ENCODE measurements at places on chromosomes 12 and 14.

- DNase-seq: no peak
Observed at GRCh38 chr14:35534873-35535482, 1.0 kb downstream of the INSM2 start.

DNA sequence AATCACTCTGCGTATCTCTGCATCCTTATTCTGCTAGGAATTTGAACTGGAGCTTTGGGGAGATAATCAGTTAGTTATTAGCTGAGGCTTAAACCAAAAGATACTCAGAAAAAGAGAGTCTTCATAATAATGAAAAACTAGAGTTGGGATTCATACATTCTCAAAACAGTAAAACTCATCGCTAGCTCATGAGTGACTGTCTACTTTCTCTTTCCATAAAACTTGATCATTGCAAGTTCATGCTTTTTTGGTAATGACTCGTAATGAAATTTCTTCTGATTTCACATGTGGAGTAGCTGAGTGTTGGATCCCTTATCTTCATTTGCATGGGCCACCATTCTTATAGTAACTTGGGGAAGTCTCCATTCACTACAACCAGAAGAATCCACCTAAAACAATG, 397.7 kb downstream of the PDZRN4 start:
- no peak for DNase-seq

DNA sequence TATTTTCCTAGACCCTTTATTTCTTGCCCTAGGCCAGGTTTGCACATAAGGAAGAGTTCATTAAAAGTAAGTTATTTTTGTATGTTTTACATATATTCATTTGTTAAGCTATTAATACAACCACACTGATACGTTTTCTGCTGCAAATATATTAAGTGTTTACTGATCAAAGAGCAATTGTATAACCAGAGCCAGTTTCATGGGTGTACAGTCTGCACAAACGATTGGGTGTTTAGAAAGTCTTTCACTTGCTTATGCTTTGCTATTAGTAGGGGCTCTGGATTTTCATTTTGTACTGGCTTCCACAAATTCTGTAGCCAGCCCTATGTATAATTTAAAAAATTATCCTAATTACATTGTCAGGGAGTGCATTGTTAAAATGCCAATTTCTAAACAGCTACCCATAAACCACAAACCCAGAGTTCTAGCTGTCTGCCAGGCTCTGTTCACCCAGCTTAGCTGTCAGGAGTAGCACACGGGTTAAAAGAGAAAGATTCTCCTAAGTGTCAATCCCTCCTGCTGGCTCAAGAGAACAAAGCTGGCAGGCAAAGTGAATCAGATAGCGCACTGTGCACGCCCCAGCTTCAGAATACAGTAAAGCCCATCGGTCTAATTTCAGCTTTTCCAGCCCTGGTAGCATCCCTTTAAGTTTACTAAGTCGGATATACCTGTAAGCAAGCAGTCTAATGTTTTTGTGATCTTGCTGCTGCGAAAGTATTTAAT, 151.0 kb upstream of the LMO3 start:
- DNase-seq: no peak

GRCh38 chr12:2156333-2156732, 103.5 kb downstream of the CACNA1C start:
- no peak for DNase-seq

- DNase-seq: no peak
Observed at GRCh38 chr12:26229910-26230309, 34.5 kb downstream of the SSPN start.

- no peak for DNase-seq
Observed at GRCh38 chr12:77504466-77504865, 326.2 kb upstream of the NAV3 start.

- DNase-seq: no peak
Observed at GRCh38 chr12:106645074-106645421, 62.2 kb downstream of the RFX4 start.

GRCh38 chr14:54818201-54819133, 84.2 kb downstream of the GCH1 start:
- DNase-seq: peak; percentile 71

DNA sequence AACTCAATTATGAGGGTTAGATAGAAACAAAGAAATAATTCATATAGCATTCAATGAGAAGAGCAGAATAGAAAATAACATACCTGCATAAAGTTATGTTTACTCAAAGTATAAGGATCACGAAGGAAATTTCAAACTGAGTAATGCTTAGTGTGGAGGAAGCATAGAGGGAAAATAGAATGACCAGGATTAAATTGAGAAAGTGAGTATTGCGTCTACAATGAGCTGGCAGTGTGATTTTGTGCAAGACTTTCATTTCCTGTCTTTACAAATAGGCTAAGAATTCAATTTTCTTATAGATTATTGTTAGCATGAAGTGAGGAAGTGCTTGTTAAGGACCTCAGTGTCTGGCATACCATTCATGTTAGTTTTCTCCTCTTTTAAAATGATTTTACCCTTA, 12.0 kb downstream of the ADGRD1 start:
- DNase-seq: no peak

- peak; percentile 60 for DNase-seq
Observed at GRCh38 chr12:62581288-62582064, 114.8 kb downstream of the MON2 start.

DNA sequence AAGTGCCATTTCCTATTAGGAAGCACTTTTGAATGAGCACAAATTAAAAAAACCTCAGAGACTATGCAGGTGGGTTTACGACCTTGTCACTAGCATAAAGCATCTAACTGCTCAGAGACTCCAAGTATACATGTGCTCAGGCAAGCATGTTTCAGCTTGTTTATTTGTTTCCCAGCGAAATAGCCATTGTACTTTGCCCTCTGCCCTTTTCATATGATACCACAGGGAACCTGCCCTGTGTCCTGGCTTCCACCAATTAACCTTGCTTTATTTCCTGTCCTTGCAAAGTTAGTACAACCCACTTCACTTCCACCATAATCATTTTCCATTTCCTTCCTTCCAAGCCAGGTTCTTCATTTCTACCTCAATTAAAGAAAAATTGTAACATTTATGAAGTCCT, 194.9 kb downstream of the DUSP6 start:
- DNase-seq: no peak

DNA sequence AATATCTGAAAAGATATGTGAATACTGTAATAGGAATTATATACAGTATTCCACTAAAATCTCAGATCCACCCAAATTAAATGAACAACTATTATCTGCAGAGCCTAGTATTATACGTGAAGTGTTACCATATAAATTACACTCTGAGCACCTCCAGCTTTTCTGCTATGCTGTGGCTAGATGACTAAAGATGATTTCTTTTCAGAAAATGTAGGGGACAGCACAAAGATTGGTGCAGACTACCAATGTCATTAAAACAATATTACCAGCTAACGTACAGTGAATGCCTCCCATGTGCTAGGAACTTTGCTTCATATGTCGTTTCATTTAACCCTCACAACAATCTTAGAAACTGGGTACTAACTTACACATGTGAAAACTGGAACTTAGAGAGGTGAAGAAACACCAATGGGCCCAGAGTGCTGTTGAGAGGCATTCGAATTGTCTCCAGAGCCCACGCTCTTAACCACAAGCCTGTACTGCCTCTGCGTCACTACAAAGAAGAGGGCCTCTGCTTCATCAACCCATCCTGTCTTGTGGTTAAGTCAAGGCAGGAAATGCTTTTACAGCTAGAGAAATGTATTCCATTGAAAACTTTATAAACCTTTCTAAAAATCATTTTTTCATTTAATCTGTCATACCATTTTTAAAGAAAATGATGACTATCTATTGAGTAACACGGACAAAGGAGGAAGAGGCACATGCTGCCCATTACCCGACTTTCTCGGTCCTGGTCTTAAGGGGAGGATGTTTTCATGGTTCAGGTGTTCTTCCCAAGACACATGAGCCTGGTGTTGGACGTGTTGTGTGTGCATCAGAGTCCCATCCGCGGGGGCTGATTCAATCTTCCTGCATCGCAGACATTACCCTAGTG, 1.3 kb downstream of the GPR65 start:
- no peak for DNase-seq

DNA sequence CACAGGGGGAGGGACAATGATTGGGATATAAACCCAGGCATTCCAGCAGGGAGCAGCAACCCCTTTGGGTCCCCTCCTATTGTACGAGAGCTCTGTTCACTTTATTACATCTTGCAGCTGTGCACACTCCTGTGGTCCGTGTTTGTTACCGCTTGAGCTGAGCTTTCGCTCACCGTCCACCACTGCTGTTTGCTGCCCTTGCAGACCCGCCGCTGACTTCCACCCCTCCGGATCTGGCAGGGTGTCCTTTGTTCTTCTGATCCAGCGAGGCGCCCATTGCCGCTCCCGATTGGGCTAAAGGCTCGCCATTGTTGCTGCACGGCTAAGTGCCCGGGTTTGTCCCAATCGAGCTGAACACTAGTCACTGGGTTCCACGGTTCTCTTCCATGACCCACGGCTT, 64.1 kb downstream of the E2F7 start:
- DNase-seq: no peak

- DNase-seq: no peak
Observed at GRCh38 chr12:121053706-121054105, 14.7 kb upstream of the OASL start.

DNA sequence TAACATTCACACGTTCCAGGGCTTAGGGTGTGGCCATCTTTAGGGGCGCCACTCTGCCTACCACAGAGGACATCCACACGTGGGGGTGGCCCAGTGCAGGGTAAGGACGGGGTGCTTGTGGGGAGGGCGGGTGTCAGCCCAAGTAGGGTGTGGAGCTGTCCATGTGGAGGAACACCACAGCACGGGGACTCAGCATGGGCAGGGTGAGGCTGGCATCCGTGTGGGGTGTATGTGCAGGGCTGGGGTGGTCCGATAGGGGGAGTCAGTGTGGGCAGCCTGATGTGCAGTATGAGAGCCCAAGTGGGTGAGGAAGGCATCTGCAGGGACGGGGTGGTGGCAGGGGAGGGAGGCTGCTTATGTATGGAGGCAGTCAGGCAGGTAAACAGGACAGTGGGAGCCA, 17.7 kb downstream of the PSMC1 start:
- DNase-seq: no peak

DNA sequence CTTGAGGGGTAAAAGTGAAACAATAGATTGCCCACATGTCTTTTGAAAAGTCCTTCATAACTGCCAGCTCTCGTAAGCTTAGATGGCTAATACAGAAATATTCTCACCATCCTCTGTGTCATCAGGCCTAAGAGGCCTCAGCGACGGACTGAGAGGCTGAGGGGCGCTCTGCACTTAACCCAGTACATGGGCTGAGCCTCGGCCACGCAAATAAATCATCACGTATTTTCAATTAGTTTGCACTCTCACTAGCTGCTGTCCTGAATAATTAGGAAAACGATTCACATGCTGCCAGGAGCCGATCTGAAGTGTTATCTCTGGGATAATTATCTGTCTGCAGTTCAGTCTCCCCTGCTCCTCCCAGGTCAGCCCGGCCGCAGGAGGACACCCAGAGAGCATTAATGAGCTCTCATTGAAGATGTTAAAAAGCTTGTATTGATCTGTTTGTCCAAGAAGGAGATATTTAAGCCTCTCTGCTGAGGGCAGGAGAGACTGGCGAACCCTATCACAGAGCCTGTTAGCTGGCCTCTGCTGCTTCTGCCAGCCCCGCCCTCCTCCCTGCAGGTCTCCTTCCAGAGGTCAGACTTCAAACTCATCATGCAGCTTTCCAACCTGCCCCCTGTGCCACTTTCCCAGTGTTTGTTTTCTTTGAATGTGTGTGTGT, 1051.3 kb downstream of the VRK1 start:
- DNase-seq: no peak

DNA sequence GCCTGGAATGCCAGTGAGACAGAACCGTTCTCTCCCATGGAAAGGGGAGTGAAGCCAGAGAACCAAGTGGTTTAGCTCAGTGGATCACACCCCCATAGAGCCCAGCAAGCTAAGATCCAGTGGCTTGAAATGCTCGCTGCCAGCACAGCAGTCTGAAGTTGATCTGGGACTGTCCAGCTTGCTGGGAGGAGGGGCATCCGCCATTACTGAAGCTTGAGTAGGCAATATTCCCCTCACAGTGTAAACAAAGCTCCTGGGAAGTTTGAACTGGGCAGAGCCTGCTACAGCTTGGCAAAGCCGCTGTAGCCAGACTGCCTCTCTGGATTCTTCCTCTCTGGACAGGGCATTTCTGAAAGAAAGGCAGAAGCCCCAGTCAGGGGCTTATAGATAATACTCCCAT, 374.3 kb upstream of the DCN start:
- DNase-seq: no peak

- DNase-seq: no peak
Observed at GRCh38 chr12:26396402-26396801, 201.0 kb downstream of the SSPN start.

DNA sequence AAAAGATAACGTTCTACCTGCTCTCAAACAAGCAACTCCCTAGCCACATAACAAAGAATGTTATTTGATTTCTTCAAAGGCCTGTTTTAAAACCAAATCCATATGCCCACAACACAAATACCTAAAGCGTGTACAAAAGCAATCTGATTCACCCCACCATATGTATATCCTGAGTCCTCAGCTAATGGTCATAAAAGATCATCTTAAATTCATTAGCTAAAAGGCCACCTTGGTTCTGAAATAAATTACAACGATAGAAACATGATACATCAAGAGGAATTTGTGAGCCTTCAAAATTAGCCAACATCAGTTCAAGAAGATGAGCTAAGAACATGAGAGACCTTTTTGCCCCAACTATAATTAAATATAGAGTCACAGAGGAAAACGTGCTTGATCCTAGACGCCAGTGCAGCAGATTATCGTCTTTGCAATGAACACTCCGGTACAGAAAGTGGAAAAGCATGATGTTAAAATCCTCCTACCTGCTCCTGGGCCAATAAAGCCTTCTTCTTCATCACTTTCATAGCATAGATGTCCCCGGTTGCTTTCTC, 20.0 kb downstream of the CIT start:
- DNase-seq: no peak

DNA sequence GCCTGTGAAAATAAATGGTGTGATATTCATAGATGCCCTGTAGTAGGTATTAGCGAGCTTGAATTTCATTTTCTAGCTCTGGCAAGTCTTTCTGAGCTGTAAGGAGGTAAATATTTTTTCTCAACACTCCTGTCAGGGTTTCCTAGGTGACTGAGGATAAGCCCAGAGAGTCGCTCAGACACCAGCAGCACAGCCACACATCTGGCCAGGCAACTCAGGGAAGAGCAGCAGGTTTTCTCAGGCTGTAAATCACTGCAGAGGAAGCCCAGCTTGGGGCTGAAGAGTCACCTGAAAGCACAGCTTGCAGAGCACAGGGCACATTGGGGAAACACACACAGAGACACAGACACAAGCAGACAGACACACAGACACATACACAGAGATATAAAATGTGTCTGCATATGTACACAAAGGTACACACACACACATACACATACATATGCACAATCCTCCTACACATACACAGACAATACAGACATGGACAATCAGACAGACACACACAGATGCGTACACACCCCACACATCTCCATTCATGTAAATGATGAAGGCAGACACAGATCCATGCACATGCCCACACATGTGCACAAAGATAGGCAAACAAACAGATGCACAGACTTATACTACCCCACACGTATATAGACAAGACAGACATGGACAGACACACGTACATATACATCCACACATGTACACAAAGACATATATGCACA, 232.0 kb upstream of the TMTC1 start:
- DNase-seq: no peak

GRCh38 chr12:18752280-18752920, 14.5 kb downstream of the CAPZA3 start:
- peak; percentile 68 for DNase-seq

Measured in RCC 7860 (cell line).